Stimulated activated CD4-positive, alpha-beta T cell treated with anti-CD3 and anti-CD28 coated beads, Interleukin-4, amount 100 ng/mL, for 48 hours (primary cell): ENCODE measurements at places on chromosomes 13 and 19.
A peak's percentile ranks its signal among the peaks of the same experiment; 100 is the strongest.

DNA sequence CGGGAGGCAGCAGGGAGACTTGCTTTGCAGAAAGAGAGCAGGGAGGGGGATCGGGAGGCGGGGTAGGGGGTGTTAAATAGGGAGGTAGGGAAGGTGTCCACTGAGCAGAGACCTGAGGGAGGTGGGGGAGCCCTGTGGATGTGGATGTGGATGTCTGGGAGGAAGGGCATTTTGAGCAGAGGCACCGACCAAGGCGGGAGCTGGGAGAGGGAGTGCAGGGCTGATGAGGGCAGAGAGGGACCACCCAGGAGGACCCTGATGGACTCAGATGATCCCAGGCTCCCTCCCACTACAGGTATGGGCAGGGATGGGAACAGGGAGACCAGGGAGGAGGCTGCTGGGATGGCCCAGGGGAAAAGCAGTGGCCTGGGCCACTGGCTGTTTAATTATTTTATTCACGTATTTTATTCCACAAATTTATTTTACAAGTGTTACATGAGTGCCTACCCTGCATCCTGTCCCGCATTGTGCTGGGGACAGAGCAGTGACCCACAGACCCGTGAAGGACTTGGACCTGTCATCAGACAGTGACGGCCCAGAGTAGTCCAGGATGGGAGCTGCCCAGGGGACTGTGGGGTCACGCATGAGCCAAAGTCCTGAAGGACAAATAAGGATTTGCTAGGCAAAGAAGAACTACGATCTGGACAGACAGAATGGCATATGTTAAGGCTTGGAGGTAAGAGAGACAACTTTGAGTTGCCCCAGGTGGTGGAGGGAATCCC is 5.3 kb downstream of the GRAMD1A start:
- DNase-seq: no peak

DNA sequence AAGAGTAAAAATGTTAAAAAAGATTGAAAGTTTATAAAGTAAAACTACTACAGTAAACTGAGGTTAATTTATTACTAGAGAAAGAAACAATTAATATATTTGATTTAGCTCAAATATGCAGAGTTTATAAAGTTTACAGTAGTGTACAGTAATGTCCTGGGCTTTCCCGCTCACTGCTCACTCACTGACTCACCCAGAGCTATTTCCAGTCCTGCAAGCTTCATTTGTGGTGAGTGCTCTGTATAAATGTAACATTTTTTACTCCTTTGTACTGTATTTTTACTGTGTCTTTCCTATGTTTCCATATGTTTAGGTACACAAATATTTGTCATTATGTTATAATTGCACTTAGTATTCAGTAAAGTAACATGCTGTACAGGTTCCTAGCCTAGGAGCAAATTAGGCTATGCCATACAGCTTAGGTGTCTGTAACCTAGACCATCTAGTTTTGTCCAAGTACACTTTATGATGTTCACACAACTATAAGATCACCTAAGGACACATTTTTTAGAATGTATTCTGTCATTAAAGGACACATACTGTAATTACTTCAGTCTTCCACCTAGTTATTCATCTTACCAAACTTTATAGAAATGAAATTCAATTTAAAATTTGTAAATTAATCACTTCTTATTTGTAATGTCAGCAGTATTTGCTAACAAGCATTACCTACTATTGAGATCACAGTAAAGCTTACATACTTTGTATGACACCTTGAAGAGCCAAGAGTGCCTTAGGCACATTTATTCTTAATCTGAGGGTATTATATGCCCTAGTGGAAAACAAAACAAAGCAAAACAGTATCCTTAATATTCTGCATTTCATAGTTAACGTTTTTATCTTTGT is 683.4 kb downstream of the PCDH9 start:
- DNase-seq: no peak

DNA sequence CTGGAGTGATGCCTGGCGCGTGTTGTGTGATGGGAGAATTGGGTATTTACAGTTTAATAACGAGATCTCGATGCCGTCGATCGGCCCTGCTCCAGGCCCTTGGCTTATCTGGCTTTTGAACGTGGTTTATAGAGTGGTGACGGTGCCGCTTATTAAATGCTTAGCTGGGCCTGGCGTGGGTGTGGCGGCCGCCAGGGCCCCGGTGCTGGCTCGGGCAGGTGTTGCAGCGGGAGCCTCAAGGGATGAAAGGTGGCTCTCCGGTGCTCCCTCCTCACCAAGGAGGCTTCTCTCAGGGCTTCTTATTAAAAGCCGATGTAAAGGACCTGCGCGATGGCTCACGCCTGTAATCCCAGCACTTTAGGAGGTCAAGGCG is 173.8 kb downstream of the KDM4B start:
- no peak for DNase-seq

GRCh38 chr19:16067205-16067938 is 8.9 kb upstream of the TPM4 start:
- DNase-seq: no peak

DNA sequence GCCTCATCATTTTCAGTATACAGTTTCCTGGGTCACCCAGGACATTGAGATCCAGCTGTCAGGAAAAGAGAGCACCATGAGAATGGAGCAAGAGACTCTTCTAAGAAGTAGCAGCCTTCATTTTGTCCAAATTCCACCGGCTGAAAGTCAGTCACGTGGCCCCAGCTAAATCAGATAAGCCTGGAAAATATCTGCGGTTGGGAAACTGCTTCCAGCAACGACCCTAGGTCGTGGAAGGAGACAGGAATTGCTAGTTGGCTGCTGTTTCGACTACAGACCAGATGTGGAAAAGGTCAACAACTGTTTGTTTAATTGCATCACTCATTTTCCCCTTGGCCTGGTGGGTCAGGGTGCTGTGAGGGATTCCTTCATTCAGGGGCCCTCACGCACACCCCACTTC is 107.0 kb downstream of the ZNF536 start:
- DNase-seq: no peak

DNA sequence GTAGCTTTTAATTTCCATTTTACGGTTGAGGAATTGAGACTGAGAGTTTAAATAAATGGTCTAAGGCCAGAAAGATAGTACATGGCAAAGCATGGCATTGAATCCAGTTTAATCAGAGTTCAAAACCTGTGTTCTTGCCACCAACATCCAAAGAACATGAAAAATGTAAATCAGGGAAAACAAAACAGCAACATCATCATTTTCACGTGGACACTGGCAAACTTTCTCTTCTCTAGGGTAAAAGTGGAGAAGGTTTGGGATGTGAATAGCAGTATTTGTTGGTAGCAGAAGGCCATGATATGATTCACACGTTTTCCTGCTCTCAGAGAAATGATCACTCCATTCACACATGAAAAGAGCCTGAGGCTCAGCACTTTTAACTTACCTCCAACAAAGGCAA is 357.7 kb downstream of the UQCRFS1 start:
- DNase-seq: no peak

DNA sequence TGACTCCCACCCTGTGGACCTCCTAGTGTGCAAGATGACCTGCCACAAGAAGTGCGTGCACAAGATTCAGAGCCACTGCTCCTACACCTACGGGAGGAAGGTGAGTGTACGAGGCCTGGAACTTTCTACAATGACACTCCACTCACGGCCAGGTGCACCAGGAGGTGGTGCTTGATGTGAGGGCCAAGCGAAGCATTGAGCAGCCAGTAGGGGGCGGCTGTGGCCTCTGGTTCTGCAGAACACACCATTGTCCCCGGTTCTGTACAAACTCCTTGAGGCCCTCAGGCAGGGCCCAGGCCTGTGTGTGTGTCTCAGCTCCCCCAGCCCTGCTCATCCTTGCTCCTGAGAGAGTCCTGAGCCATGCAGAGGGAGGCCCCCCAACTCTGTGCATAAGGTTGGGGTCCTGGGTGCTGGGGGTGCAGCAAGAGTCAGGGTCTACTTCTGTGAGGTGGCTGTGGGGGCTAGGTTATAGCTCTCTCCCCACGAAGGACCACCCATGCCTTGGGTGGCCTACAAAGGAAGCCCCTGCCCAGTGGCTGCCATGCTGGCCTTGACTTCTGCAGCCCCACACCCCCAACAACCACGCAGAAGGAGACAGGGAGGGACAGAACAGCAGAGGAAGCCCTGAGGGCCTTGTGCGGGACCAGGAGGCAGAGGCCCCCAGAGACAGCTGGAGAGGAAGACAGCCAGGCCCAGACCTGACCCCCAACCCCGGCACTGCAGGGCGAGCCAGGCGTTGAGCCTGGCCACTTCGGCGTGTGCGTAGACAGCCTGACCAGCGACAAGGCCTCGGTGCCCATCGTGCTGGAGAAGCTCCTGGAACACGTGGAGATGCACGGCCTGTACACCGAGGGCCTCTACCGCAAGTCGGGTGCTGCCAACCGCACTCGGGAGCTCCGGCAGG is 9.7 kb upstream of the USE1 start:
- DNase-seq: peak; percentile 54

DNA sequence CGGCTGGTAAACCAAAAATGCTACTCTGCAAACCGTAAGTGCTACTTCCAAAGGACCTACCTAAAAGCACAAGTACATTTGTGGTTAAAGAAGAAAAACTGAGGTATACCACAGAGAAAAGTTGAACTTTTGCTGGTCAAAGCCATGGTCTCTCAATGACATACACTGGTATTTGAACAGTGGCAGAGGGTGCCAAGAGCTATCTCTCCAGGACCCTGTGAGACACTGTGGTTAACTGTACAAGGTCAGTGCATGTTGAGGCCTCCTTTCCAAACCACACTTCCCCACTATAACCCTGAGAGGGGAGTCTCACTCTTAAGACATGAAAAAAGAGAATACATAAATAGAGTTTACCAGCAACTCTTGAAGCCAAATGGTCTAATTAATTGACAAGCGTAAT is 49.5 kb downstream of the COL4A1 start:
- DNase-seq: no peak

- no peak for DNase-seq
Observed at GRCh38 chr13:113941571-113942191, 32.2 kb downstream of the C13orf46 start.

GRCh38 chr19:40252395-40252794 is 25.9 kb upstream of the CCNP start:
- DNase-seq: no peak

- DNase-seq: peak; percentile 96
Observed at GRCh38 chr19:42219812-42220750, at the start of gene ZNF526. ZNF526 (plus strand) TSS chr19:42220312; CDS start chr19:42224404, 4,092 bp downstream.

GRCh38 chr13:50386541-50387050 is 371.4 kb downstream of the KCNRG start:
- no peak for DNase-seq

GRCh38 chr13:26502826-26503225 is 54.7 kb upstream of the WASF3 start:
- peak; percentile 28 for DNase-seq

DNA sequence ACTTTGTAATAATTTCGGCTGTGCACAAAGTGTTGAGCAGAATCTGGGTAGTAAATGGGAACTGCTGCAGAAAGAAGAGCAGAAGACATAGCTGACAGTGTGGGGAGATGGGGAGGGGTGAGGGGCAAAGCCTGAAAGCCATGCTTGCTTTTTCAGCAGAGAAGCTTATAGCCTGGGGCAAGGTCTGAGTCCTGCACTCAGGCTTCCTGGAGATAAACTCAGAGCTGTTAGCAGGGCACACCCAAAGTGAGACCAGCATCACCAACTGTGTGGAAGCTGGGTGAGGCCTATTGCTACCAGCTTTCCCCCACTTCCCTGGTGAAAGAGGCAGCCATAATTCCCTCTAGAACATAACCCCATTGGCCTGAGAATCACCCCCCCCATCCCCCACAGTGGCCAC is 15.6 kb upstream of the LHFPL6 start:
- DNase-seq: no peak

- DNase-seq: no peak
Observed at GRCh38 chr13:108034909-108035410, 180.4 kb downstream of the LIG4 start.

- no peak for DNase-seq
Observed at GRCh38 chr13:99312493-99312883, 5.3 kb upstream of the GPR183 start.

GRCh38 chr19:33660410-33661124 is 38.8 kb downstream of the CHST8 start:
- DNase-seq: no peak

- no peak for DNase-seq
Observed at GRCh38 chr13:54611390-54611789, 1582.8 kb downstream of the OLFM4 start.

DNA sequence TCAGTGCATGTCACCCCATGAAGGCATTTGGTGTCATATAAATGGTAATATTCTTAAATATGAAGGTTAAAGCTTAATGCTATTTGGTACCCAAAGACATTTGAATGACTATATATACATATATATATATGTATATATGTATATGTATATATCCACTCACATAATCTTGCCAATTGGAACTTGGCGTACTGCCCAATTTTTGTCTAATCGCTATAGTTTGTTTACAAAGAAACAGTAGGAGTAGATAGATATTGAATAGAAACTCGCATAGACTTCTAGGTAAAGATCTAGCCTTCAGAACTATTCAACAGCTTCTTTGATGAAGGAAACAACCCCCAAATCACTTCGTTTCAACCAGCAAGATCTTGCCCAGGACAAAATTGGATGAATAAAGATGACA is 24.1 kb downstream of the KLF5 start:
- DNase-seq: no peak

GRCh38 chr13:20664351-20664750 is 39.1 kb upstream of the IL17D start:
- no peak for DNase-seq

DNA sequence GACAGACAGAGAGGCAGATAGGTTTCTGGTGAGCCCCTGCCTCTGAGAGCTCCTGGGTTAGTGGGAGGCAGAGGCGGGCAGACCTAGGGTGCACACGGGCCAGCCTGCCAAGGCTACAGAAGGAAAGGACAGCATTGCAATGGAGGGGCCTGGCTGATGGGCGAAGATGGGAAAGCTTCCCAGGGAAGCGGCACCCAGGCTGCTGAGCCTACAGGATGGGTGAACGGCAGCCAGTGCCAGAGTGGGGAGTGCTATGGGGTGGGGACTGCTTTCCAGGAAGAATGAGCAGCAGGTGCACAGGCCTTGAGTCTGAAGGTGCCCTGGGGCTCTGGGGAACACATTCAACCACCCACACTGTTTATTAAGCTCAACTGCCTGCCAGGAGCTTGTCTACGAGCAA is 702 bp upstream of the MAG start:
- no peak for DNase-seq

DNA sequence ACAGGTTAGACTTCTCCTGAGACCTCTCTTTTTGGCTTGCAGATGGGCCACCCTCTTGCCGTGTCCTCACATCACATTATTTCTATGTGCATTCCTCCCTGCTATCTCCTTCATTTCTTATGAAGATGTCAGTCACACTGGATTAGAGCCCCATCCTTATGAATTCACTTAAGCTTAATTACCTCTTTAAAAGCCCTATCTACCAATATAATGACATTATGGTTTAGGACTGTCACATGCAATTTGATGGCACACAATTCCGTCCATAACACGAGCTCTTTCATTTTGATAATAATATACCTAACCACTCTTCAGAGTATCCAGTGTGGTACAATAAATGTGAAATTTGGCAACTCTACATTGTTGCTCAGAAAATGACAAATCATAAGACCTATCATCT is 1037.3 kb downstream of the DIAPH3 start:
- no peak for DNase-seq

GRCh38 chr19:18635831-18636182 is 1.0 kb upstream of the KLHL26 start:
- no peak for DNase-seq
